SJCRH30 (cell line): ENCODE measurements at places on chromosomes 6 and 20. TPM values are rescaled to one million over a fixed set of nuclear protein-coding genes. Genes with fewer than 3 reads are reported as not detected.

C6orf58 gene
- total RNA-seq = not detected in 2 replicates

NOX3 gene
- not detected in 2 replicates for total RNA-seq

DNA sequence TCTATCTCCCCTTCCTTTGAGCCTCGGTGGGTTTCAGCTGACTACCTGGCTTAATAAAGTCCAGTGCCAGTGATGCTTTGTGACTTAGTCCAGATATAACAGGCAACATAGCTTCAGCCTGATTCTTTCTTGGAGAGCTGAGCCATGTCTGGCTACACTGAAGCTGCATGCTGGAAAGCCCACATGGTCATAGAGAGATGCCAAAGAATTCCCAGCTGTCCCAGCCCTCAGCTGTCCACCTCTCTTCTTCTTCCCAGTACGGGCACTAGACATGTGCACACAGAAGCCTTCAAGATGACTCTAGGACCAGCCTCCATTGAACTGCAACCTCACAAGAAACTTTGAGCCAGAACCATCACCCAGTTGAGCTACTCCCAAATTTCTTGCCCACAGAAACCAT, 154.1 kb upstream of the MYLIP start:
- H3K4me1 ChIP-seq = no peaks in the 10 kb centered on the region
- no peak overlapping the region for H3K4me3 ChIP-seq
- no peaks in the 10 kb centered on the region for H3K27me3 ChIP-seq
- H3K36me3 ChIP-seq = no peaks in the 10 kb centered on the region

ARFGEF2 gene
- 35.6 and 38.2 TPM in 2 replicates for total RNA-seq

GRCh38 chr6:5556011-5556410, 294.7 kb downstream of the FARS2 start:
- H3K27ac ChIP-seq = peak overlapping the region; percentile 29; the same call in 1 of the 2 replicates
- H3K4me3 ChIP-seq = no peak overlapping the region
- H3K4me1 ChIP-seq = peaks cover 38% of the 10 kb centered on the region
- DNase-seq = peak; percentile 19

DNA sequence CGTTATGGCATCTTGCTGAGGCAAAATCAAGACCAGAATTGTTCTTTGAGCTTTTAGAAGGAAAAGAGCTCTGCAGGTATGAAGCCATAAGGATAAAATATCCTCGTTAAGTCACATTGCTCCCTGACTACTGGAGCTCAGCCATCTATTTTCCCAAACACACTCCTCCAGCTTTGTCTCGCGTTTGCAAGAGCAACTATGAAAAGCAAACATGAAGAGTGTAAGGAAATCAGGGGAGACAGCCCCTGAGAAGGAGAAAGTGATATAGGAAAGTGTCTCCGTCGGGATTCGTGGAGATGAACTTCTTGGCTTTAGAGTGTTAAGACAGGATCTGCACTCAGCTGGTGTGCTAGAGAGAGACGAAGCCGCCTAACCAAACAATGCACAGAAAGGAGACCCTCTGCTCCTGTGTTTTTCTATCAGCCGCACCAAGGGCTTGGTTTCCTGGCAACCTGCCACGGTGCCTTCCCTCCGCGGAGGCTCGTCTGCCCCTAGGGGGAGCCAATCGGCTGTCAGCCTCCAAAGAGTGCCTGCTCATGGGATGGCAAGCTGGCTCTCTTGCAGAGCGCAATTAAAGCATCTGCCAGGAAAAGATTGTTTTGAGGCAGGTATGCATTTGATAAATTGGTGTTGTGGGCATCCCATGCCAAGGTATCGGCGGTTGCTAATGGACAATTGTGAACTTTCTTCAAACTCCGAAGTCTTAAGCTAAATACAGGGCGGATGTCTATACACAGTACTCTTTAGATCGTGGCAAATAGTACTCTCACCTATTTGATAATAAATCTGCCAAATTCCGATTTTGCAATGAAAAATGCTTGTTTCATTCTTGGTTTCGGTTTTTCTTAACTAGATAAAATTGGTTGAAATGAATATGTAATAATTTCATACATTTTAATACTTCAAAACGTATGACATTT, 603.2 kb downstream of the RNF144B start:
- no peak overlapping the region for H3K27ac ChIP-seq
- no peaks in the 10 kb centered on the region for H3K36me3 ChIP-seq
- no peaks in the 10 kb centered on the region for H3K27me3 ChIP-seq
- DNase-seq = peak; percentile 71
- no peaks in the 10 kb centered on the region for H3K4me1 ChIP-seq

EDN3 gene
- total RNA-seq = 92.5 and 97.6 TPM in 2 replicates

PSORS1C1 gene
- total RNA-seq = 0.48 and 0.67 TPM in 2 replicates

TRIM40 gene
- total RNA-seq = not detected in 2 replicates

GRCh38 chr6:169332250-169332649, 78.6 kb upstream of the THBS2 start:
- H3K27ac ChIP-seq = no peak overlapping the region
- DNase-seq = no peak
- no peaks in the 10 kb centered on the region for H3K4me1 ChIP-seq
- no peaks in the 10 kb centered on the region for H3K27me3 ChIP-seq
- no peak overlapping the region for H3K4me3 ChIP-seq
- no peaks in the 10 kb centered on the region for H3K36me3 ChIP-seq

TRIM10 gene
- not detected in 2 replicates for total RNA-seq

BMP6 gene
- total RNA-seq = 1.6 and 2.2 TPM in 2 replicates

DNA sequence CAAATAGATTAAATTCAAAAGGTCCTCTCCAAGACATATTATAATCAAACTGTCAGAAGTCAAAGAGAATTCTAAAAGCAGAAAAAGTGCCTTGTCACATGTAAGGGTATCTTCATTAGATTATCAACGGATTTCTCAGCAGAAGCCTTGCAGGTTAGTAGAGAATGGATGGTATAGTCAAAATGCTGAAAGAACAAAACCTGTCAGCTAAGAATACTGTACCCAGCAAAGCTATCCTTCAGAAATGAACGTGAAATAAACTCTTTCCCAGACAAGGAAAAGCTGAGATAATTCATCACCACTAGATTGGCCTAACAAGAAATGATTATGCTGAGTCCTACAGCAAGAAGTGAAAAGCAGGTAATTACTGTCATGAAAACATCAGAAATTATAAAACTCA, 92.9 kb downstream of the STXBP5 start:
- no peak overlapping the region for H3K27ac ChIP-seq
- no peak overlapping the region for H3K4me3 ChIP-seq
- H3K4me1 ChIP-seq = no peaks in the 10 kb centered on the region
- H3K36me3 ChIP-seq = peaks cover 82% of the 10 kb centered on the region

PKIG gene
- 9.6 and 10.1 TPM in 2 replicates for total RNA-seq

DNA sequence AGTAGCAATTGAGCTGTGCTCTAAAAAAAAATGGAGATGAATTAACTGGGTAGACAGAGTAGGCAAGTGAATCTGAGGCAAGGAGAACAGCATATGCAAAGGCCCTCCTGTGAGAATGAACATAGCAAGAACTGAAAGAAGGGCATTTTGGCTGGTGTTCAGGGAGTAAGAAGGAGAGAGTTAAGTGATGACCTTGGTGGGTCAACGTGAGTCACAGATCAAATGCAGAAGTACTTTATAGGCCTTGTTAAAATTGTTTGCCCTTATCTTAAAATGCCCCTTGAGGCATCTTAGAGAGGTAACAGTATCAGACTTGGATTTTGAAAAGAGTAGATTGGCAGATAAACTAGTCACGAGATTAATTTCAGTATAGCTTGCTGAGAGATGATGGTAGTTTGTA, 24.5 kb downstream of the NDUFAF5 start:
- H3K4me3 ChIP-seq = no peak overlapping the region
- H3K4me1 ChIP-seq = no peaks in the 10 kb centered on the region
- H3K27ac ChIP-seq = no peak overlapping the region

GRCh38 chr20:1313236-1313964, 15.5 kb downstream of the SDCBP2 start:
- H3K36me3 ChIP-seq = no peaks in the 10 kb centered on the region
- H3K27me3 ChIP-seq = no peaks in the 10 kb centered on the region
- H3K27ac ChIP-seq = no peak overlapping the region
- H3K4me3 ChIP-seq = no peak overlapping the region
- H3K4me1 ChIP-seq = no peaks in the 10 kb centered on the region
- peak; percentile 79 for DNase-seq

RIPPLY2 gene
- total RNA-seq = 0.06 and 0.15 TPM in 2 replicates

- H3K4me1 ChIP-seq = peaks cover 6% of the 10 kb centered on the region
- peaks cover 23% of the 10 kb centered on the region for H3K36me3 ChIP-seq
- no peaks in the 10 kb centered on the region for H3K27me3 ChIP-seq
- H3K27ac ChIP-seq = no peak overlapping the region
Observed at GRCh38 chr6:44235269-44235668, 11.6 kb upstream of the HSP90AB1 start.

CHRNA4 gene
- 0.06 TPM in 1 of 2 replicates, not detected in the other for total RNA-seq

ENPP4 gene
- 0.23 and 0.32 TPM in 2 replicates for total RNA-seq

GRCh38 chr6:151869345-151869744, 61.9 kb downstream of the ESR1 start:
- H3K4me3 ChIP-seq = no peak overlapping the region
- no peaks in the 10 kb centered on the region for H3K36me3 ChIP-seq
- no peak overlapping the region for H3K27ac ChIP-seq
- H3K4me1 ChIP-seq = peaks cover 19% of the 10 kb centered on the region
- DNase-seq = peak; percentile 32

DNA sequence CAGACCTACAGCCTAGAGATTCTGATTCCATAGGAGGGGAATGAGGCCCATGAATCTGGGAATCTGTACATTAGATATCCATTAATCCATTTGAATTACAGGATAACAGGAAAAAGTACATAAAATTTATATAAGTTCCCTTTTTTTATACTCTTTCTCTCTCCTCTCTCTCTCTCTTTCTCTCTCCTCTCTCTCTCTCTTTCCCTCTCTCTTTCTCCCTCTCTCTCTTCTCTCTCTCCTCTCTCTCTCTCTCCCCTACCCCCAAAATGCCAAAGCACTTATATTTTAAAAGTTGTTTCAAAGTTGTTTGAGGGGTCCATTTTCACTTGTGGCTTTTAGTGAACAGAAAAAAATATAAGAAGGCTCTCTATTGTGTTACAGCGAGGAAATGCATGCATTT, 15.1 kb downstream of the TSHZ2 start:
- DNase-seq = no peak
- H3K4me1 ChIP-seq = no peaks in the 10 kb centered on the region
- no peak overlapping the region for H3K27ac ChIP-seq
- H3K4me3 ChIP-seq = no peak overlapping the region

TNXB gene
- 1.6 and 3.3 TPM in 2 replicates for total RNA-seq

GRCh38 chr6:56151609-56152224, 95.7 kb downstream of the COL21A1 start:
- H3K36me3 ChIP-seq = no peaks in the 10 kb centered on the region
- no peak for DNase-seq
- no peaks in the 10 kb centered on the region for H3K4me1 ChIP-seq
- no peaks in the 10 kb centered on the region for H3K27me3 ChIP-seq

- DNase-seq = no peak
- no peaks in the 10 kb centered on the region for H3K36me3 ChIP-seq
- 0 out of 2 replicates have a peak, but pooled peaks cover 3% of the 10 kb centered on the region for H3K4me1 ChIP-seq
- H3K27ac ChIP-seq = no peak overlapping the region
- no peak overlapping the region for H3K4me3 ChIP-seq
Observed at GRCh38 chr20:49924247-49924646, 8.9 kb upstream of the SPATA2 start.

CD40 gene
- 0.10 and 0.12 TPM in 2 replicates for total RNA-seq

DNA sequence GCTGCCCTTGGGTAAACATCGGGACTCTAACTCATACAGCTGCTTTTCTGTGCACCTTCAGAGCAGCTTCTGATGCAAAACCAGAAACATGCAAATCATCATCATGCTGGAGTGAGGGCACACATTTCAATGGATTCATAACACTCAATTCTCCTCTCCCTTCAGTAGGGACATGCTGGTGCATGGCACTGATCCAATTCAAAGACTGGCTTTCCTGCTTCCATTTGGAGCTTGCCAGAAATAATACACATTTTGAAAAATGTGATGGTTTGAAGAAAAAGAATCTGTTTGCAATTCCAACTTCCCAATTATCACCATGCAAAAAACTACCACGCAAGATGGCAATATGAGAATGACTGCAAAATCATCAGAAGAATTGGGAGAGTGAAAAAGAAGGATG, 65.2 kb upstream of the PDE10A start:
- DNase-seq = no peak
- H3K36me3 ChIP-seq = no peaks in the 10 kb centered on the region
- no peaks in the 10 kb centered on the region for H3K27me3 ChIP-seq
- H3K4me3 ChIP-seq = no peak overlapping the region

DNA sequence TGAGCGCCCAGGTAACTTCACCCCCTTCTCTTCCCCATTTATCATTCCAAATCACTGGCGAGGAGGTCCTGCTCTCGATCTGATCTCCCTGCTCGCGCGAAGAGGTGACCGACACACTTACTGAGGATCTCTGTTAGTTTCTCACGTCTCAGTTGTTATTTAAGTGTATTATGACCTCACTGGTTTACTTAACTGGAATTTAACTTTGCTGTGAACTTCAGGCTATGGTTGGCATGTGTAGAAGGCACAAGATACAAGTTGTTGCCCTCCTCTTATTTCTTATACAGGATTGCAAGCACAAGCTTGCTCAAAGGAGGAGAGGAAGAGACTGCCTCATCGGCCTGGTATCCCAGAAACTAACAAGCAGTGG, 1.2 kb downstream of the RNF217 start:
- peaks cover 25% of the 10 kb centered on the region for H3K4me1 ChIP-seq
- H3K4me3 ChIP-seq = peak overlapping the region; percentile 93
- no peaks in the 10 kb centered on the region for H3K27me3 ChIP-seq

DNA sequence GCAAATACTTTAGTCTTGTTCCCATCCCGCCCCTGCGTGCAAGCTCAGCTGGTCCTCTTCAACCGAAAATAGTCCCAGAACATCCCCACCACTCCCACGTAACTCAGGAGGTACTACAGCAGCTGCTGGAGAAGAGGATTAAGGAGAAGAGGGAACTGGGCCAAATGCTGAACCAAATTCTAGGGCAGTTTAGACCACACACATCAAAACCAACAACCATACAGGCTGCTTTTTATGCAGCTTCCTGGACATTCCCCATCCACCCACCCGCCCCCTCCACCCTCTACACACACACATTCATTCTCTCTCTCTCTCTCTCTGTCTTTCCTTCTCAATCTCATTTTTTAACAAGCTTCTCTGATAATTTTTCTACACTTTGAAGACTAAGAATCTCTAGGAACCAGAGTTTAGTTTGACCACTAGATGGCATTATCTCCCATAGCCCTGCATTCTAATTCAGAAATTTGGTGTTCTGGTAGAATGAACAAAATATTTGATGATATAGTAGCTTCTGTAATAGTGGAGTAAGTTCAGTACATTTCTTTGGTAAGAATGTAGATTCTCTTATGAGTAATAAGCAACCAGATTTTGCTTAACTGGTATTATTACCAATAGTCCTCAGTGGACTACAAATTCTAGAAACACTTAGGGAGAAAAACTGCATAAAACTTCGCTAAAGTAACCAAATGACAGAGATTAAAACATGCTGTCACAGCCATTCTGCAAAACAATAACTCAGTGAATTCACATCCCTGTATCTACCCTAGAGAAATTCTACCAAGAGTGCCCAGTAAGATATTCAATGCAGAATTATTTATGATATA, 52.1 kb upstream of the BEND6 start:
- peak; percentile 96 for DNase-seq
- peak overlapping the region; percentile 18; the same call in 1 of the 2 replicates for H3K27ac ChIP-seq
- H3K36me3 ChIP-seq = no peaks in the 10 kb centered on the region
- H3K4me3 ChIP-seq = peak overlapping the region; percentile 41
- no peaks in the 10 kb centered on the region for H3K27me3 ChIP-seq

TGM3 gene
- not detected in 2 replicates for total RNA-seq
